ENCODE measurements at places on chromosomes 2 and 18. TPM values are rescaled to one million over a fixed set of nuclear protein-coding genes. Genes with fewer than 3 reads are reported as not detected.

SERPINB4 gene
- 0.08 TPM for total RNA-seq

PCARE gene
- total RNA-seq, result not detected

LYPD1 gene
- 15.2 TPM for total RNA-seq

CTAGE1 gene
- total RNA-seq, result not detected

PRSS56 gene
- 0.21 TPM for total RNA-seq

SH2D6 gene
- 1.5 TPM for total RNA-seq

CD8B gene
- not detected for total RNA-seq

FBXO15 gene
- total RNA-seq, result 0.75 TPM

ACTG2 gene
- 0.23 TPM for total RNA-seq

Measured in A549 treated with Mapracorat at 1 μM for 4 hours (cell line).